ENCODE measurements at places on chromosomes 5 and 9. TPM values are rescaled to one million over a fixed set of nuclear protein-coding genes. Genes with fewer than 3 reads are reported as not detected.

DRD1 gene
- 0.08 TPM for total RNA-seq

ADAMTS16 gene
- total RNA-seq = 1.4 TPM

IL31RA gene
- total RNA-seq = 1.3 TPM

IL9 gene
- total RNA-seq = not detected

SLC12A7 gene
- 29.9 TPM for total RNA-seq

WHRN gene
- total RNA-seq = 5.0 TPM

PCDHGC5 gene
- total RNA-seq = not detected

GRXCR2 gene
- total RNA-seq = not detected
